ENCODE measurements at places on chromosomes 1 and 21.

DNA sequence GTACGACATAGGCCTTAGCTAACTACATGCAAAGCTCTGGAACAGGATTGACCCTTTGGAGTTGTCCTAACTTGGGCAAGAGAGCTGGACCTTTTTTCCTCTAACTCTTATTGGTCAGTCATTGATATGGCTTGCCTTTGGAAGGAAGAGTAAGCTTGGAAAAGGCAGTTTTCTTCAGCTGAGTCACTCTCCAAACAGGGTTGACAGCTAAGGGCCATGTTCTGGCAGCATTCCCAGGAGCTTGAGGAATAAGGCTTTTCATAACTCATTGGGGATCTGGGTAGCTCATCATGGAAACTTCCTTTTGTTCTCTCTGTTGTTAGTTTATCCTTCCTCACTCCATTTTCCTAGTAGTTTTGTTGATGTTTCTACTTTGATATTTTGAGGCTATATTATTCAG, 14.5 kb upstream of the ERRFI1 start:
- no peak for DNase-seq

DNA sequence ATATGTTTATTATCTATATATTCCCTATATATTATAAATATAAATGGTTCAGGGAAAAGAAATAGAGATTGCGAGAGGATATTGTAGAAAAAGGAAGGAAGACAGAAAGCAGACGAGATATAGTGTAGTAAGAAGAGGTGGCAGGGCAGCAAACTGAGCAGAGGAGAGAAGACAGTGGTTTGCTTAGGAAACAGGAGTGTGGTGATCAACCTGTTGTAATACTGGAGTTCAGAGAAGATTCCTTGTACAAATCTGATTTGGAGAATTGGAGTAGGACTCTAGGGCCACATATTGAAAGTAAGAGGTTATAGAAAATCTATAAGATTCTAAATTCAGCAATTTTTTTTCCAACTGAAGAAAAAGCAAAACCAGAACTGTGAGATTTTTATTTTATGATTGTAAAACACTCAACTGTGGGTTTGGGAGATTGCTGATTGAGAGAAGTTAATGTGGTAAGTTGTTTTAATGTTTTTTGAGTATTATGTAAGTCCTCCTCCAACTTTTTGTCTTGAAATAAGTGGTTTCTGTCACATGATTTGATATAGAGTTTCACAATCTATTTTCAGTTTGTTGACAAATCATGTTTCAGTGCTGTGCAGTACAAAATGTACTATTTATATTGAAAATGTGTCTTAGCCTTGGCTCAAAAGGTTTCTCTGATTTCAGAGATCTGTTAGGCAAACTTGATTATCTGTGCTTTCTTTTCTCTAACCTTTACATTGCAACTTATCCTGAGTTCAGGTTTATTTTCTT, 9.6 kb upstream of the AMY2B start:
- no peak for DNase-seq

- DNase-seq, result no peak
Observed at GRCh38 chr1:230749635-230750034, 2.4 kb downstream of the CAPN9 start.

- no peak for DNase-seq
Observed at GRCh38 chr1:22912311-22912710, 60.4 kb downstream of the LACTBL1 start.

DNA sequence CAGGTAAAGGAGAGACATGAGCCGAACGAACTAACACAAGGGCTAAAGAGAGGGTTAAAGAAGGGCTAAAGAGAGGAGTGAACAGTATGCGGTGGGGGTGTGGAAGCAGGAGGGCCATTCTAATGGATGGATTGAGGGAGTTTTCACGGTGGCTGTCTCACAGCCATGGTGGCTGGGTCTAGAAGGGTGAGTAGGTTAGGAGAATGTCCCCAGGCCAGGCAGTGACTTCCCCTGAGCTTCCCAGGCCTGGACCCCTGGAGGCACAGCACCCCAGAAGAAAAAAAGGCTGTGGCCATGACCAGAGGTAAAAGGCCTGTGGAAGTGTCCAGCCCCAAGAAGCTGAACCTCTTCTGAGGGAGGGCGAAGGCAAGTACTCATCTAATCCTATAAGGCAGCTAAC, 3.6 kb downstream of the FNDC5 start:
- DNase-seq, result no peak

GRCh38 chr1:204225841-204226735, 12.3 kb upstream of the GOLT1A start:
- no peak for DNase-seq

DNA sequence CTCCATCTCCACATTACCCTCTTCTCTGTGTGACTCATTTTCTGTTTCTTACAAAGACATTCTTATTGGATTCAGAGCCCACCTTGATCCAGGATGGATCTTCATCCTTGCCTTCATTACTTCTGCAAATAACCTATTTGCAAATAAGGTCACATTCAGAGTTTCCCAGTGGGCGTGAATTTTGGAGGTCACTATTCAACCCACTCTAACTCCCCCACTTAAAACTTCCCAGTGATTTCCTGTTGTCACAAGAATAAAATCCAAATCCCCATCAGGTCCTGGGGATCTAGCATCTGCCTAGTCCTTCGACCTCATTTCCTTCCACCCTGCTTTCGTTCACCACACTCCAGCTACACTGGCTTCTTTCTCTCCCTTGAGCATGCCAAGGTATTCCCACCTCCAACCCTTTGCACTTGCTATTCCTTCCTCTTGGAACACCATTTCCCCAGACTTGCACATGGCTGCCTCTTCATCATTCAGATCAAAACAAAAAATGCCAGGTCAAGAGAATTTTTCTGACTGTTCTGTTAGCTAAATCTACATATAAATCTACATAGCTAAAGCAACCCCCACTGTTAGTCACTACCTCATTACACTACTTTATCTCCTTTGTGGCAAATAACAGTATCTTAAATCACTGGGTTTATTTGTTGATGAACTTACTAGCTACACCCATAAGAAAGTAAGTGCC, 187.2 kb downstream of the TOMM20 start:
- no peak for DNase-seq

DNA sequence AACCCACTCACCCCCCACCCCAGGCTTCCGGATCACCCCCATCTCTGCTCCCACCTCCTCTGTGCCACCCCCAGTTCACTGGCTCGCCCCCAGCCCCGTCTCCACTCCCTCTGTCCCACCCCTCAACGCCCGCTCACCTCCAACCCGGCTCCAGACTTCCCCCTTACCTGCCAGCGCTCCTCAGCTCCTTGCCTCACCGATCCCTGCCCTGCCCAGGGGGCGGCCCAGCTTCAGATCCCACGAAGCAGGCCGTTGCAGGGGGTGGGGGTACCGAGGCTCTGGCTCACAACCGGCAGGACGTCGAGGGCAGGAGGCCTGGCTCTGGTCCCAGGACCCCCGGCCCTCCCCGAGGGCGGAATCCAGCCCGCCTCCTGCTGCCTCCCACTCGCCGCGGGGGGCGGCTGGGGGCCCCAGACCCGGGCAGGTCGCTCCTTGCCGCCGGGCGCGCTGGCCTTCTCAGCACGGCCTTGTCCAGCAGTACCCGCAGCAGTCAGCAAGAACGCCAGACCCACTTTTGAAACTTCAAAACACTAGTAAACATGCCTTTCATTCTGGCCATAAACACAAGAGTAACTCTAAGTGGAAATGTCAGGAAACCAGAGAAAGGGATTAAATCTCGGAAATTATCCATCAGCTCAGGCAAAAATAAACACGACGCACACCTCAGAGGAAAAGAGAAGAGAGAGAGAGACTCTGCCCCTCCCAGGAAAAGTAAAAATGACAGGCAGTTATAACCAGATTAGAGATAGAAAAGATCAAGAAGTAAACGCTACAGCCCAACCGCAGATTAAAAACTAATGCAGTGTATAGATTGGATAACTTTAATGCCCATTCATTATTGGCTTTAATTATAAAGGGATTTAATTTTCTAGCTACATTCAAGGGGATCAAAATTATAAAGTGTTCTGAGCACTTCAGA, 1.0 kb upstream of the FAM89A start:
- DNase-seq, result no peak

Measured in stimulated activated CD8-positive, alpha-beta memory T cell treated with anti-CD3 and anti-CD28 coated beads, Interleukin-2, amount 100 ng/mL, for 48 hours (primary cell).